ENCODE measurements at places on chromosomes 4 and X.

DNA sequence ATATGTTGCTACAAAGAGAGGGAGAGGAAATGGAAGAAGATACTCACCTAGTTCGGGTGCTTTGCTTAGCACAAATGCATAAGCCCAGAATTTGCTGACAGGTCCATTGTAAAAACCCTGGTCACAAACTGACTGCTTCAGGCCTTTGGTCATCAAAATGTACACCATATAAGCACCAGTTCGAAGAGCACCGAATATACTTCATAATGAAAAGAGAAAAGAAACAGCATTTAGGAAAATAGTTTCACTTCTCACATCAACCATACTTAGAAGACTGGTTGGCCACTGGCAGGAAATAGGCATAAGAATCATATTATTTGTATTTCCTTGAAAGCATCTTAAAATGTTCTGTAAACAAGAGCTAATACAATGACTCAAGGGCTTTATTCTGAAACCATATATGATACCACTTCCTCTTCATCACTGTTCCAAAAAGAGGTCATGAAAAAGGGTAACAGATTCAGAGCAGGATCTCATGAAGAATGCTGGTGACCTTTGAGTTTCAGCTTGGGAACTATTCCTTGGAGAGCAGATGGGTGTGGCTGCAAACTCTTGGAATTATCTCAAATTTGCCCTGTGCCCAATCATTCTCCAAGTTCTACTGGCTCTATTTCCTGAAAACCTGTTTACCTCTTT lies 138.7 kb downstream of the ELOVL6 start:
- no peak for DNase-seq

- no peak for DNase-seq
Observed at GRCh38 chrX:131752493-131753198, 208.8 kb downstream of the OR13H1 start.

- DNase-seq: no peak
Observed at GRCh38 chr4:185343726-185344581, 51.8 kb downstream of the LRP2BP start.

- DNase-seq: no peak
Observed at GRCh38 chrX:72060196-72060920, 71.4 kb downstream of the RTL5 start.

- no peak for DNase-seq
Observed at GRCh38 chr4:127143460-127144195, 489.1 kb upstream of the INTU start.

DNA sequence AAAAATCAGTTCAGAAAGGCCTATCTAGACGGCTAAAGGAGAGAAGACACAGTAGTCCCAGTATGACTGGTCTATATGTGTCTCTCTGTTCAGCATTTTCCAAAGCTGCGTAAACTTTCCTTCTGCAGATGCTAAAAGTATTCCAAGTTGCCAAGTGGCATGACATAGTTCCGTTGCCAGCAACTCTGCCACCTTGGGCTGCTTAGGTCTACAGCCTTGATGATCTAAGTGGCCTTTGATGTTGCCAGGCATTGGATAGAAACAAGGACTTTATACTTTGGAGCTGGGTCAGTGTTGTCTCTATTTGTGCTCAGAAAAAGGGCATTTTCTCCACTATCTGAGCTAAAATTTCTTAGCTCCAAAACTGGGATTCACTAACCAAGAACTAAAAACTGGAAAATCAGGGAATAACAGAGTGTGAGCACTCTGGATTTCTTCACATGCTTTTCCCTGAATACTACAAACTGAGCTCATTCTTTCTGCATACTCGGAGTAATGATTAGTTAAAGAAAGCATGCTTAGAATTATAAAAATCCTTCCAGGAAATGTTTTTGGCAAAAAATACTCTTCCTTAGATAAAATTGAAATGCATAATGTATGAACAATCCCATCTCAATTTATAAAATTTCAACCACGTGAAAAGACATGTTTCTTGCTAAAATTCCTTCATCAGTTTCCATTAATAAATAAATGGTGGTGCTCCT lies 191.4 kb downstream of the ADAMTS3 start:
- DNase-seq: no peak

- no peak for DNase-seq
Observed at GRCh38 chrX:25597551-25597950, 540.6 kb upstream of the MAGEB18 start.

GRCh38 chr4:6606465-6607235 lies 31.7 kb downstream of the MAN2B2 start:
- DNase-seq: no peak

DNA sequence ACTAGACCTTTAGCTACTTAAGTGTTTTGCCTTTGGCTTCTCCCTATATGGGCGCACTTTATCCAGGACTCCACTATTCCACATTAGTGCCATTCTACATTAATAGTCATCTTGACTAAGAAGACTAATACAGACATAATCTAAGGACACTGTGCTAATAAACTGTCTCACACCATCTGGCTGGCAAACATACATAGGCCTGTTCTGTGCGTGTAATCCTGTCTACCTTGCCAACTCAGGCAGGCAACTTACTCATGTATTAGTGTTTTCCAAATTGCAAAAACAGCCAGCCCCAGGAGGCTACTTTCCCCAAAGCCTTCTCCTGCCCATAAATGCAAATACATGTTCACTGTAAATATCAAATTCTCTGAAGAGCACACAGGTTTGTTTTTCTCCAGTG lies 587.3 kb downstream of the TMA16 start:
- no peak for DNase-seq

GRCh38 chr4:156575430-156576073 lies 396.0 kb downstream of the PDGFC start:
- DNase-seq: no peak

DNA sequence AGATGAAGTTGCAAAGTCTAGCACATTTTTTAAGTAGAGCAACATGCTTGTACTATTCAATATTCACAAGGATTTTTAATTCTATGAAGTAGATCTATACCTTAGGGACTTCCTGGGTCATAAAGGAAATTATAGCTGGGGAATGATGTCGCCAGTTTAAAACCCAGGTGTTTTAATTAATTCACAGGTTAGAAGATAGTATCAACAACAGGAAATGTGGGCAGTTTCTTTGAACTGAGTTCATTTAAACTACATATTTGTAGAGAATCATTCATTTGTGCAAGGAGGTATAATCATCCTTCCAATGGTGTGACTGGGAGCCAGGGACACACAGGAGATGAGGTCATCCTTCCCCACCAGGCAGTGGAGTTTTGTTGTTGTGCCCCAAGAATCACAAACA lies 181.3 kb upstream of the KLF3 start:
- DNase-seq: no peak

DNA sequence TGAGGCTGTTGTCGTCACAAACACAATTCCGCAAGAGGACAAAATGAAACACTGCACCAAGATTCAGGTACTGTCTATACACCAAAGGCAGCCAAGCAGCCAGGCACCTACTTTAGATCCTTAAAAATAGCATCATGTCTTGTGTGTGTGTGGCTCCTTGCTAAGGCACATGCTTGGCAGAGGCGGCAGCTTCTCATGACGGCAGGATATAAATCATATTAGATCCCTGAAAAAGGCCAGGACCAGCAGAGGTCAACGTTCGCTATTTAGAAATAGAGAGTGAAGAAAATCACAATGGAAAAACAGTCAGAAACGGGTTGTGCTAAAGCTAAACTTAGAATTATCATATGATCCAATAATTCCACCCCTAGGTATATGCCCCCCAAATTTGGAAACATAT lies 29.5 kb downstream of the PRPS2 start:
- no peak for DNase-seq

GRCh38 chr4:53376900-53377299 lies 541 bp upstream of the FIP1L1 start:
- no peak for DNase-seq

- no peak for DNase-seq
Observed at GRCh38 chr4:182240161-182241130, 2.8 kb upstream of the TENM3 start.

DNA sequence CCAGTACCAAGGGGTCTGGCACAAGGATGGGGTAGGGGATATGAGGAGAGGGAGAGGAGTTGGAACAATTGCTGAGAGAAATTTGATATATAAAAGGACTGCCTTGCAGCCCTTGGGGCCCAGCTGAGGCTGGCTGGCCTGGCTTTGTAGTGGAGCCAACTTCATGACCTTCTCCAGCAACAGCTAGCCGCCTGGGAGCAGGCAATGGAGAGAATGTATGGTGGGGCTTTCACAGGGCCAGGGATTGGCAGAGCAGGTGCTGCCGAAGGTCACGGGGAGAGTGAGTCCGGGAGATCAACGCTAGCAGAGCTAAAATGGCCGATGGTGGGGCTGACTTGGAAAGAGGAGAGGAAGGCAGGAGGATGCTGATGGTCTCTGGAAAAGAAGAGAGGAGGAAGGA lies 120.4 kb upstream of the SMIM10 start:
- no peak for DNase-seq

DNA sequence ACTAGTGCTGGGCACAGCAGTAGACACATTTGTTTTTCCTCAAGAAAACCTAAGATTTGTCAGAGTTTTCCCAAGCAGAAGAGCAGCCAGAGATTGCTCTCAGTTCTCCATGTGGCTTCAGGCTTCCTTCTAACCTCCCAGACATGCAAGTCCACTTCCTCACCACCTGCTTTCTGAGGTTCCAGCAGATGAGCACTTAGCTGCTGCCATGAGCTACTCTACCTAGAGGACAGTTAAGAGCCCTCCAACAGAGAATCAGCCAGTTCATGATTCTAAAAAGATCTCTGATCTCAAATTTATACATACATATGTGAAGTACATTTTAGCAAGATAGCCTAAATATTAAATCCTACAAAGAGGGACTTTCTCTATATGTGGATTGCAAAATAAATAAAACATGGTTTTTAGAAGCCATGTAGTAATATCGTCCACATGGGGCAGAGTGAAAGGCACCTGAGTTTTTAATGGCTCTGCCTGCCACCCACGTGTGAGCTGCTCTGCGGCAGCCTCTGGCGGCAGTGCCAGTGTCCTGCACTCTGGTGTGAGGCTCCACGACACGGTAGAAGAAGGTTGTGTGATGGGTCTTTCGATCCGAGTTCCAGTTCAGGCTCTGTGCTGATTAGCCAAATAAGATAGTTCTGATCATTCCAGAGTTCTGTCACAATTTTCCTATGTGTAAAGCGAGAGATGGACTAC lies 10.3 kb downstream of the CYP4V2 start:
- peak; percentile 34 for DNase-seq

GRCh38 chrX:25005382-25006185 lies 10.2 kb downstream of the ARX start:
- DNase-seq: no peak

DNA sequence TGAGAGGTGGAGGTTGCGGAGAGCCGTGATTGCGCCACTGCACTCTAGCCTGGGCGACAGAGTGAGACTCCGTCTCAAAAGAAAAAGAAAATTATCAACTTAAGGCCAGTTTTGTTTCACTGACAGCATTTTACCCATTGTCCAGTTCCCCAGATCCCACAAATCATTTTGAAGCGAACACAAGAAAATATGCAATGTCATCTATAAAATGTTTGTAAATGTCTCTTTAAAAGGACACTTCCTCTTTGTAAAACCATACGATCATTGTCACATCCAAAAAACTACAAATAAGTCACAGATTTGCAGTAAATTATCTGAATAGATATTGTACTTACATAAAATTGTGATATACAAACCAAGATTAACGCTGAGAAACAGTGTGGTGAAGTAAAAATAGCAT lies 147.6 kb downstream of the ATRX start:
- DNase-seq: no peak

GRCh38 chr4:15451181-15451865 lies 18.4 kb upstream of the CC2D2A start:
- DNase-seq: no peak

DNA sequence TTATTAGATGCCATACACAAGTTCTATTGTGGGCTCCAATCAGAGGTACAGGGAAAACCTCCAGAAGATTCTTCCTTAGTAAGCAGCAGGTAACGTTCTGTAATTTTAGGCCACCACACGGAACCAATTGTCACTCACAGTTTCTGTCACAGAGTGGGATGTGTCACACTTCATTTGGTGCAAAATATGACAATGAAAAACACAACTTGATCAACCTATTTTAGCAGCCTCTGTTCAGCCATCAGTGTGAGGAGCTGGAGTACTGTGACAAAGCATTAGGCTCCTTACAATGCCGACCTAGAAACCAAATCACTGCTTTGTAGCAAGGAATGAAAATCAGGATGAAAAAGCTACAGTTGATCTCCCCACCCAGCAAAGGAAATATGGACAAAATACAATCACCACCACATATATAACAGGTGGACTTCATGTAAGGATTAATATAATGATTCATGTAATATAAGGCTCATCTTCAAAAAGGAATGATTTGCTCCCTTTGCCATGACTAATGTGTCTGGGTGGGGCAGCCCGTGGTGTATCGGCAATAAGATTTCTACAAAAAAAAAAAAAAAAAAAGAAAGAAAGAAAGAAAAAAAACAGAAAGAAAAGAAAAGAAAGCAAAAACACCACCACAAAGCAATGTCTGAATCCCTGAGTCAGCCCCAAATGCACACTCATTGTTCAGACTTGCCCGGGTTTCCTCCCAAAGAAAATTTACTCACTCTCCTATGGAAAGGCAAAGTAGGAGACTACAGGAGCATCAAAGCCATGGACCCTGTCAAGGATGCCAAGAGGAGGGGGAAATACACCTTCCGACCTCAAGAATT lies 36.0 kb downstream of the SLC9A7 start:
- DNase-seq: no peak

GRCh38 chr4:144901141-144901540 lies 196.9 kb downstream of the ANAPC10 start:
- DNase-seq: no peak

DNA sequence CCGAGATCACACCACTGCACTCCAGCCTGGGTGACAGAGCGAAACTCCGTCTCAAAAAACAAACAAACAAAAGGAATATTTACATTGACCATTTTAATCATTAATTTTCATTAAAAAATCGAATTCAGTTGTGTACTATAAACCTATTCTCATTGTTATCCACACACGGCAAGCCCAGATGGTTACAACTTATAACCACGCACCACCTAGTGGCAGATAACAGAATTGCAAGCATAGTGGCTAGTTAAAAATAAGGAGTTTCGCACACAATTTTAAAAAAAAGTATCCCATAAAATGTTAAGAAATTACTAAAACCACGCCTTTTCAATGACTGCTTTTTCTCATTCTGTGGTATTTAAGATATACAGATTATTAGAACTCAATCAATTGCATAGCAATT lies 25.4 kb downstream of the MBNL3 start:
- no peak for DNase-seq

- DNase-seq: peak; percentile 23
Observed at GRCh38 chrX:76148753-76149152, 24.1 kb upstream of the PBDC1 start.

DNA sequence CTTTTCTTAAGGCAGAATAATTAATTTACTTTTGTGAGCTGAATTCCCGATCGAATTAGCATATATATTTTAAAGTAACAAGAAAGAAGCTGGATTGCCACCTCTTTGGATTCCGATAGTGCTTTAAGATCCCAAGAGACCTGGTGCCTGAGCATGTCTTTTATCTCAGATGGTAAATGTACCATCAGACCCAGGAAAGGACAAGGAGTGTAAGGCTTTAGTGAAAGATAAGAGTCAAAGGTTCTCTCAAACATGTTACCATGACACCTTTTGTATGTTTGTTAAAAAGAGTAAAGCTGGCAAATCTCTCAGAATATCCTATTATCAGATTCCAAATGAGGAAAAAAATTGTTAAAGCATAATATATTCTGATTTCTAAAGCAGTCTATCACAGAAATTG lies 198.8 kb downstream of the PPP3CA start:
- no peak for DNase-seq

Data from activated CD8-positive, alpha-beta memory T cell treated with anti-CD3 and anti-CD28 coated beads for 1 hour (primary cell).